ENCODE measurements at places on chromosomes 3 and 15.

- no peak for DNase-seq
Measured at GRCh38 chr15:70343961-70344621, 246.4 kb upstream of the TLE3 start.

DNA sequence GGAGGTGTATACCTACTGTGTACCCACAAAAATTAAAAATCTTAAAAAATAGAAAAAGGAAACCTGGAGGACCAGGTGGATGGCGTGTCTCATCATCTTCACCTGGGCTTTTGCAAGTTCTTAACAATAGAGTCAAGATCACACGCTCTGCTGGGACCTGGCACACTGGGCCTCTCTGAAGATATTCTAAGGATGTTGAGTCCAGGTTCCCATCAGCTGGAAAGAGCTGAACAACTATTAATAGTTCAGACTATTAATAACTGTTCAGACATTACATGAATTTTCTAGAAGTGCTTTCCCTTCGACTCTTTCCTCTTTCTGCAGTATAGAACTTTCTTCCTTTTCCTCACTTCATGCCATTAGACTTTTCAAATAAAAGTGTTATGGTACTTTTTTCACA, 320.2 kb upstream of the IL12A start:
- DNase-seq = no peak

- no peak for DNase-seq
Measured at GRCh38 chr15:67175643-67176071, 78.8 kb downstream of the AAGAB start.

- DNase-seq = no peak
Measured at GRCh38 chr3:178455226-178455625, 81.0 kb upstream of the KCNMB2 start.

DNA sequence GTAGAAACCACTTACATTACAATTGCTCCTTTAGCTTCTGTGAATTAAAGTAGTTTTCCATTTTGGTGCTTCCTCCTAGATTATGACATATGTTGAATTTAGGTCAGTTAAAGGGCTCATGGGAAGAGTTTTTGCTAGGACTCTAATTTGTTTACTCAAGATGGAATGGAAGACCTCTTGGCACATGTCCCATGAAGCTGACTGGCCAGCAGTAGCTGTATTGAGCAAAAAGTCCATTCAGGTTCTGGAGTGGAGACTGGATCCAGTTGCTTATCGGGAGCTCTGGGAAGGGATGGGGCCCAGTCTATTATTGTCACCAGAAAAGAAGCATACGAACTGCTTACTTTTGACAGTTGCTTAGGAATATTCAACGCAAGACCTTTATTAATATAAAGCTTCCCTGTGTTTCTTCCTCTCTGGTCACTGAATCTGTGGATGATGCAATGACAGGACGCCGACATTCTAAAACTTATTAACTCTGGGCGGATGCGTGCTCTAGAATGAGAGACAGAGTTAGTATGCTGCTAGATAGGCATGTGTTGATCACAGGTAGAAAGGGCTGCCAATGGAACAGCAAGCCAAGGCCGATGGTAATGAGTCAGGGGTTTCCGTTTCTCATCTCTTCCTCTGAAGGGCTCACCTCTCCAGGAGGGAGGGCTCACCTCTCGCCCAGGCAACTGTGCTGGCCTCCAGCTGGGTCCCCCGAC, 155.8 kb downstream of the NR1D2 start:
- no peak for DNase-seq

DNA sequence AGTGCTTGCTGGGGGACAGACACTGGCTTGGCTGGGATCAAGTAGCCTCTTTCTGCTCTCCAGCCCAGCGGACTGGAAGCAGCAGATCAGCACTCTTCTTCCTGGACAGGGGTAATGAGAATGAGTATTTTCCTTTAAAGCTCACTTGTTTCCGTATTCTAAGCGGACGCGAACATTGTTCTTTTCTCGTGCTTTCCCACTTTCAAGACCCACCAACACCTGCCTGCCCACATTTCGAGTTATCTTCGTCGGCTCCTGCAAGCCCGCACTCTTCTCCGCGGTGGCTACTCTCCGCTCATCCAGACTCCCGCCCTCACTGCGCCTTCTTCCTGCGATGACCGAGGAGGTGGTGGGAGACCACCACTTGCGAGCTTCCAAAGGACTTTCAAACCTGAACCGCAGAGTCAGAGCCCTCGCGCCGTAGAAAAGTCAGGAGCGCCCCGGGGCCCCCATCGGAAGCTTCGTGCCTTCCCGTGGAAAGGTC, 1.6 kb upstream of the PPM1L start:
- DNase-seq = no peak

DNA sequence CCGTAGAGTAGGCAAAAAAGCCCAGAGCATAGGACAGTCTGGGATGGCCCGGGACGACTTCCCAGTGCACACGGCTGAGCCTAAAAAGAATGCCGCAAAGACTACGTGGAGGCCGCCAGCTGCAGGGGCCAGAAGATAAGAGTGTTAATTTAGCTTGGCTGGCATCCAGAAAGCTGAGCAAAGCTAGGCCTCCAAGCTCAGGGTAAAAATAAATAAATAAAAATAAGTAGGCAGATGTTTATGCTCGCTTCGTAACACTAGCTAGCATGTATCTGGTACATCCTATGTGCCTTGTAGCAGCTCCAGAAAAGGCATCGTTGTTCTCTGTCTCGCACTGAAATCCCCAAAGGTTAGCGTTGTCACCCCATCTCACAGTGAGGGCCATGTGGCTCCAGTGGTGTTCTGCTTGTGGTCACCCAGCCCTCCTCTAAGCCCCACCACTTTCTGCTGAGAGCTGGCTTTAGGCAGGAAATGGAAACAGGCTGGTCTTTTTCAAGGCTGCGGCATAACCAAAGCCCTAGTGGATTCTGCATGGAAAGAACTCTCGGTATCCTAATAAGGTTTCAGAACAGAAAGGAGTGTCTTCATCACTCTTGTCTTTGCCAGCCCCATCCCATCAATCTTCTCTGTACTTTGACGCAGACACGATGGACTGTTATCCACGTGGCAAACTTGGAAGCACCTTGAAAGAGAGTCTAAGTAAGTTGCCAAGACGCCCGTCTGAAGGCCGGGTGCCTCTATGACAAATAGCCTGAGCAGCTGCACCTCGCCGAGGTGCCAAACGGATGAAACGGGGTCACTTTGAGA, 58.1 kb upstream of the MEF2A start:
- peak; percentile 21 for DNase-seq

GRCh38 chr3:119559441-119559963, at the start of gene CD80:
Gene CD80, minus strand, starts transcription at chr3:119559614. Its CDS starts 1,886 bp downstream, at chr3:119557728.
- DNase-seq = peak; percentile 5

- DNase-seq = no peak
Measured at GRCh38 chr15:31973197-31973596, 57.1 kb upstream of the CHRNA7 start.

- no peak for DNase-seq
Measured at GRCh38 chr15:41798607-41799487, 24.6 kb downstream of the MAPKBP1 start.

GRCh38 chr3:115403786-115404185, 219.5 kb upstream of the GAP43 start:
- no peak for DNase-seq

DNA sequence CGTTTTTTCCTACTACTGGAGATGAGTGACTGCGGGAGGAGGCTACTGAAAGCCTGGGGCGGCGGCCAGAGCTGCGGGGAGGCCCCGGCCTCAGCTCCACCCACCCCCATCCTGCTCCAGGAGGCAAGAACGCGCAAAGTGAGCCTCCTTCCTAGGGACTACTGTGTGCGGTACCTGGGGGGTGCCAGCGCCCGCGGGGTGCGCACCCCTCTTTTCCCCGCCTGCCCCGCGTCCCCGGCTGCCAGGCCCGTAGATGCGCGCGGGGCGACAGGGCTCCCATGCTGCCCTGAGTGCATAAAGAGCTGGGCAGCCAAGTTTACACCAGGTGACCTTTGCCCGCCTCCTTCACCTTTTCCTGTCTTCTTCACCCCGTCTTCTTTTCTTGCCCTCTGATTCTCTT, 2.5 kb upstream of the USF3 start:
- DNase-seq = no peak

DNA sequence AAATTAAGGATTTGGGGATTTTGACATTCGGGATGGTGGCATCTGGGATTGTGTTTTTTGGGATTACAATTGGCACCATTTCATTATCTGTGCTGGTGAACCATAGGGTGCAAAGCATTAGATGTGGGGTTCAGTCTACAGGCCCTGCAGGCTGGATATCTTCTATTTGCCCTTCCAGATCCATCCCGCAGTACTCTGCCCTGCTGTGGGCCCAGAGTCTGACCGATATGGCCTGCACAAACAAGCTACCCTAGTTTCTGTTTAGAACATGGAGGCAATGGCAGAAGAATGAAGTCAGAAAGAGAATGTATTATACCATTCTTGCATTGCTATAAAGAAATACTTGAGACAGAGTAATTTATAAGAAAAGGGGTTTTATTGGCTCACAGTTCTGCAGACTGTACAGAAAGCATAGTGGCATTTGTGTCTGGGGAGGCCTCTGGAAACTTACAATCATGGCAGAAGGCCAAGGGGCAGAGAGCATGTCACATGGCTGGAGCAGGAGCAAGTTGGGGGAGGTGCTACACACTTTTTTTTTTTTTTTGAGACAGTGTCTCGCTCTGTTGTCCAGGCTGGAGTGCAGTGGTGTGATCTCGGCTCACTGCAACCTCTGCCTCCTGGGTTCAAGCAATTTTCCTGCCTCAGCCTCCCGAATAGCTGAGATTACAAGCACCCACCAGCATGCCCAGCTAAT, 93.7 kb downstream of the NCEH1 start:
- DNase-seq = no peak

GRCh38 chr3:141087778-141088130, 36.6 kb downstream of the SPSB4 start:
- DNase-seq = no peak
